ENCODE measurements at places on chromosomes 5 and 9.

- no peak for DNase-seq
Measured at GRCh38 chr5:6321078-6321477, 57.3 kb downstream of the MED10 start.

- no peak for DNase-seq
Measured at GRCh38 chr9:69443178-69443577, 118.2 kb downstream of the ENTREP1 start.

DNA sequence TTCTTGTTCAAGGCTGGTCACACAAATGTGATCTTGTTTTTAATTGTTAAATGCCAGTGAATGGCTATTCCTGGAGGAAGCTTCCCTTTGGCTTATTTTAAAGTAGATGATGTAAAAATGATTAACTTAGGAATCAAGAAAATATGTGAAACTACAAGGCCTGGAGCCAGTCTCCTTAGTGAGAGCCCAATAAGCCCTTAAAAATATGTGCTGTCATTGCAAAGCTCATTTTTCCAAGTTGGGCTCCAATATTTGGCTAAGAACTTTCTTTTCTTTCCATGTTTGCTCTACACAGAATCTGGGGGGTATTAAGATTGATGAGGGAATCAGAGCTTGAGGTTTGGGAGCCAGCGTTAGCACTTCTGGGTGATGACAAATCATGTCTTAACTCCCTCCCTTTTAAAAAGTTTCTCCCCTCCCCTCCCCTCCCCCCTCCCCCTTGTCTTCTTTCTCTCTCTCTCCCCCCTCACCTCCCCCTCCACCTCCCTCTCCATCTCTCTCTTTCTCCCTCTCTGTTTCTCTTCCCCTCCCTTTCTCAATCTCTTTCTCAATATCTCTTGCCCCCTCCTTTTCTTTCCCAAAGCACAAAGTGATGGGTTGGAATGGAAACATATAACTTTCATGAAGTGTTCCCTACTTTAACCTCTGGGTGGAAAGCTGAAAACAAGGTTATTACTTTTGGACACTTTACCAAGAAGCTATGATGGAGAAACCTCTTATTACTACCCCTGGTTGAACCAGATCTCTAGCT is 86.0 kb downstream of the FBXL7 start:
- no peak for DNase-seq

DNA sequence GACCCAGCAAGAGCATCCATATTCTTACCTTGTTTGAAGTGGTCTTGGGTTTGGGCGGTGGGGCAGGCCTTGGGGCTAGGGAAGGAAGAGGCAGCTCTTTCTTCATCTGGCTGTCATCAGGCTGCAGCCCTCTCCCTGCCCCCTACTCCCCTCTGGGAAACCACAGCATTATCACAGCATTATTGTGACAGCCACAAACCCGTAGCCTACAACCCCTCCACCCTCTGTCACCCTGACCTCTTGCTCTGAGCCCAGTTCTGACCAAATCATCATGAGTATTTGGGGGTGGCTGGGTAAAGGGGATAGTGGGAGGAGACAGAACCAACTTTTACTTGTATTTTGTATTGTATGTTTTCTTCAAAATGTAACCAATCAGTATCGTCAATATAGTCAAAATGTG is 94.3 kb upstream of the ARRDC3 start:
- no peak for DNase-seq

- no peak for DNase-seq
Measured at GRCh38 chr5:170656346-170656745, 127.2 kb upstream of the GABRP start.

DNA sequence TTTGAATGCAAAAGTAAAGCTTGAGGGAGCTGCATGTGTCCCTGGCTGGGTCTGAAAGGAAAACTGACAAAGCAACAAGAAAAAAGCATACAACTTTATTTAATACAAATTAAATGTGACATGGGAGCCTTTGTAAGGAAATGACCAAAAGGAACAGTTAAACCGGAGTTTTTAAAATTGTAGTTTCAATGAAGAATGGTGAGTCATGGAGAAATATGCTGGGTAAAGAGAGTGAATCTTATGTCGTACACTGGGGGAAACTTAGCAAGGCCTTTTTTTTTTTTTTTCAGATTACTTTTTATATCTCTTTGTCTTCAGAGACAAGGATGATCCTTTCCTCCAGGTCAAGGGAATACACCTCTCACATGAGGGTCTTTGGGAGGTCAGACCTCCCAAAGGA is 50.1 kb upstream of the FBXL17 start:
- no peak for DNase-seq

DNA sequence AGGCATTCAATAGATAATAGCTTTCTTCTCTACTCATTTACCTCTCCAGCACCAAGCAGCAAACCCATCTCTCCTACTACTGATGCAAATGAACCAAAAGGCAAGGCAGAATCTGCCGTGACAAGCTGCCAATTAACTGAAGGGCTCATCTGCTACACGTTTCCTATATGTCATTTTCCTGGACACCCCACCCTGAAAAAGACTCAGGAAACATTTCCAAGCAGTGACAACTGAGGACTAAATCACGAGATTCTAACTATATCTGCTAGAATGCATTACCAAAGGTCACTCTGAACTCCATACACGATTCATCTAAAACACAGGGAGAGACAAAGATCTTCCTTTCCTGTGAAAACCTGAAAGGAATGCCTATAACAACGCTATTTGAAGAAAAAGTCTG is 12.9 kb downstream of the PLPP1 start:
- DNase-seq, result no peak

DNA sequence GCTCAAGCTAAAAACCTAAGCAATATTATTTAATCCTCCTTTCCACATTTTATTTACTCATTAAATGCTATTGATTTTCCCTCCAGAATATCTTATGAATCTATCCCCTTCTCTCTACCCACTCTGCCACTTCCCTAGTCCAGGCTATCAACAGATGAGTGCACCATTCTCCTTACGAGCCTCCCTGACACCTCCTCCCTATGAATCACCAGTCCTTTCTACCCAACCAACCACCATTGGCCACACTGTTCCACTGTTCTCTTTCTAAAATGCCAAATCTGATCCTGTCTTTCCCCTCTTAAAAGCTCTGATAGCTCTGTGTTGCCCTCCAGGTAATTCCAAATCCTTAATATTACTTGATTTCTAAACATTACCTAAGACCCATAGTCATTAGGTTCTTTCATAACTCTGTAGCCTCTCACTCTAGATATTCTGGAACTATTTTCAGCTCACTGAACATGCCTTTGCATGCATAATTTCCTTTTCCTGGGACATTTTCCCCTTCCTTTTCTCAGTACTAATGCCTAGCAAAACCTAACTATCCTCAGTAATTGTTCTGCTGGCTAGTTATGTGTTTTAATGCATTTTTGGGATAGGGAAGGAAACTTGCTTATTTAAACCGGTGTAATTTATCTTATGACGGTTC is 126.3 kb downstream of the UNC13B start:
- no peak for DNase-seq

- no peak for DNase-seq
Measured at GRCh38 chr5:112643339-112643971, 94.2 kb upstream of the APC start.

DNA sequence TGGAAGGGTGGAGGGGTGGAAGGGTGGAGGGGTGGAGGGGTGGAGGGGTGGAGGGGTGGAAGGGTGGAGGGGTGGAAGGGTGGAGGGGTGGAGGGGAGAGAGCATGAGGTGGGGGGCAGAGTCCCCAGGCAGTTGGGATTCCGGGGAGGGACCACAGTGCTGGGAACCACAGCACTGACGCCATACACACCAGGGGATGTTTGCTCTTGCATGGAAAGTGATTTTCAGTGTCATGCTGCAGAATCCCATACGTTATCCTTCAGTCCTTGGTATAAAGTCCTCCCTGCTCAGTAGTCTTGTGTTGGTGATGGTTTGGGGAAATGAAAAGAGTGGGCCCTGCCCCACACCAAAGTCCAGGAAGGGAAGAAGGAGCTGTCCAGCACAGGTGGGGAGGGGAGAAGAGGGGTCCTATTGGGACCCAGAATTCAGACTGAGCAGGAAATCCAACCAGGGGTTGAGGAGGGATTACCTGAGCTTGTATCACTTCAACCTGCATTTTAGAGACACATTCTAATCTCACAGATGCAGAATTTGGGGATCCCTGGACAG is 5.5 kb upstream of the FIBCD1 start:
- DNase-seq, result no peak

DNA sequence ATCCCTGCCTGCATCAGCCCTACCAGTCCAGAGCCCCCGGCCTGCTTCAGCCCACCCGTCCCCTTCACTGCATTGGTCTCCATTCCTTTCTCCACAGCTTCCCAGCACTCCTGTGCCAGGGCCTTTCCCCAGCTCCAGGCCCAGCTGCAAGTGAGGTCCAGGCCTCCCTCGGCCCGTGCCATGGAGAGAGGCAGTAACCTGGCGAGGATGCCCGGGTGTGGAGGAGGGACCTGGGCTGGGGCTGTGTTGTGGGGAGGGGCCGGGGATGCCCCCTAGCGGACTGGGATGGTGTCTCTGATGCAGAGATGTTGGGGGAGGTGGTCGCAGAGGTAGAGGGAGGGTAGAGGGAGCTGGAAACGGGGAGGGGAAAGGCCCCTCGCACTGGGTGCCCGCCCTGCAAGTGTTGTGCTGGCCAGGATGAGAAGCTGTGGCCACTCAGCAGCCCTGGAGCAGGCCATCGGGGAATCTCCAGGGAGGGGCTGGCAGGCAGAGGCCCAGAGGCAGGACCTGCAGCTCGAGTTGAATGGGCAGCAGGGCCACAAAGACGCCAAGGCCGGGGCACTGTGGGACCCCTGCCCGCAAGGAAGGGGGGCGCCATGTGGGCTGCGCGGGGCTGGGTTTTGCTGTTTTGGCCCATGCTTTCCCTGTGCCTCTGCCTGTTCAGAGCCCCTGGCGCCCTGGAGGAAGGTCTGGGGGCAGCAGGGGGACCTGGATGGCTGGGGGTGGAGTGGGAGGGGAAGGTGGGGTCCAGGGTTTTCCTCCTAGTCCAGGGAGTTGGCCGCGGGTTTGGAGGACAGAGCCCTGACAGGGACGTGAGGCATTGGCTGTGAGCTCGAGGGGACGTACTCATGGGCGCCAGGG is 26.0 kb upstream of the NKD2 start:
- no peak for DNase-seq

GRCh38 chr9:28471261-28471660 is 898.0 kb upstream of the C9orf72 start:
- no peak for DNase-seq

DNA sequence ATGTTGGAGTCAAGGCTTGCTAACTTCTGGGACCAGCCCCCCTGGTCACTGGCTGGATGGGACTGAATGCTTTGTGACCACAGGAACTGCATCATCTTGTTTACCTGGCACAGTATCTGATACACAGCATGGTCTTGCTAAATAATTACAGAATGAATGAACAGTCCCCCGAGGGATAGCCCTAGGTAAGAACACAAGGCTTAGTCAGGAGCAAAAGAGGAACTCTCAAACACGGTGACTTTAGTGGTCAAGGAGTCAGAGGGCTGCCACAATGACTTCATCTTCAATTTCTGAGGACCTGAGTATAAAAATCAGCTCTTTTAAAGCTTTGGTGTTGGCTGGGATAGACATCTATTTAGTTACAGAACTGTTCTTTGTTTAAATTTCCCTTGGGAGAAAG is 15.1 kb upstream of the CXCL14 start:
- DNase-seq, result no peak

DNA sequence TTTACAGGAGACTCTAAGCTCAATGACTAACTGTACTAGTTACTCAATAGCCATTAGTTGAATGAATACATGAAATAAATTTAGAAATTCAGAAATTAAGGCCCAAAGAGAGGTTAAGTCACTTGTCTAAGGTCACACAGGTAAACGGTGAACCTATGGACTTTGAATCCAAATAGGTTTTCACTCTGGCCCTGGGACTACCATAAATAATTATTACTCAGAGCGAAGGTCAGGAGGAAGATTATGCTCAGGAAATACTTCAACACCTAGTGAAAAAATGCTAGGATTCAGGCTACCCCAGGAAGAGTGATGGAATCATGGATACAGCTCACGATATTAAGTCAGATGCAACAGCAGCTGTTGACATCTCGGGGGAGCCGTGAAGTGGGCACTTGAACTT is 417.4 kb downstream of the GABRG2 start:
- DNase-seq, result no peak

DNA sequence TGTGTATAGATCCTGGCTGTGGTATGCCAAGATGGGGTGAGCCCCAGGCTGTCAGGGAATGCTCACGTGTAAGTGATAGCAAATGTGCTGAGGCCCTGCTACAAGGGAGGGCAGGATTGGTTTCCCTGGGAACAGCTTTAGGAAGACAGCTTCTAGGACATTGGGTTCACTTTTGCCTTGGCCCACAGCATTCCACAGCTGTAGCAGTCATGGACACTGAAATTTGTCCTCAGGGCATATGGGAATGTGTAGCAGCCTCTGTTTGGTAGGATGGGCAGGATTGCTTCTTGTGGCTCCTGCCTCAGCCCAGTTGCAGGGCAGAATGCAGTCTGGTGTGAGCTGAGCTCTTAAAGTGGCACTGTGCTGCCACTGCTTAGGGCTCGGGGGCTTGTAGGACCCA is 1061.7 kb upstream of the WWC1 start:
- no peak for DNase-seq

- no peak for DNase-seq
Measured at GRCh38 chr5:135553688-135554462, 18.1 kb upstream of the NEUROG1 start.

DNA sequence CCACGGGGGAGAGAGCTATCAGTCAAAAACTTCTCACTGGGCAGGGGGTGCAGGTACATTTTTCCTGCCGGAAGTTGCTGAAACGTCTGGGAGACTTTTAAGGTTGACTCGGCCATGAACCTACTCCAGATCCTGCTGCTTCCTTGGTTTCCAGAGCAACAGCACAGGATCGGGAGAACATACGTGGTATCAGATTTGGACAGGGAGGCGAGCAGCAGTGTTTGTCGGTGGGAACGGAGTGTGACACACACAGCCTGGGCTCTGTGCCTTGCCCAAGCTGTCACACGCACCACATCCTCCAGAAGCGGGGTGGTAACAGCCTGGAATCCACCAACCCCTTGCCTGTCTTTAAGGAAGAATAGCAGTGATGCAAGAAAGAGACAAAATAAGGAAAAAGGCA is 276.5 kb downstream of the SLIT3 start:
- no peak for DNase-seq

DNA sequence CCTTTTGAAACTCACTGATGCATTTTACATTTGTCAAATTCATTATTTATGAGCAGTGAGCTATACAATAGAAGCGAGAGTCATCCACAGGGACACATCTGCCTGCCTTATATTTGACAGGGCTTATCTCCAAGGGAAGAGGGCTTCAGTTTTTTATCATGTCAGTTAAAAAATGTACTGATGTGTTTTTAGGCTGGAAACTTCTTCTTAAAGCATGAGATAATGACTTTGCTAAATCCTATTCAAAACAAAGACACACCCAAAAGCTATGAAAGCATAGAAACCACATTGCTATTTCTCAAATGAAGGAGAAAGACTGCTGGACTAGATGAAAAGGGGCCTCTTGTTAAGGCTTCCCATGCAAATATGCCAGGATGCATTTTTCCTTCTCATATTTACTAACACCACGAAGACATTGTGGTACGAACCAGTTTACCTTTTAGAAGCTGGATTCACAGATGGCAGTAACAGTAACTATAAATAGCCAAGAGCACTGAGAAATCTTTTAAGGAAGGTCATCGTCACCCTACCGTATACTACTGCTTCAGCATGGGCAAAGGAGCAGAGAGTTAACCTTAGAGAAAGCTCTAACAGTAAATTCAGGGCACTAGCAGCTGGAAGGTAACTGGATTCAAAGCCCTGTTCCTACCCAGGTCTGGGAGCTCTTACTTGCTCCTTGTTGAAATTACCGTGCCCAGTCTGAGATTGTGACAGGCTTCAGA is 86.3 kb upstream of the IFNK start:
- no peak for DNase-seq
